NCI-H1436 treated with DMSO at 0.1 percent for 48 hours (cell line): ENCODE measurements at places on chromosomes 2 and 18.

- no peak for DNase-seq
Observed at GRCh38 chr2:150090031-150090430, 397.4 kb downstream of the RND3 start.

- no peak for DNase-seq
Observed at GRCh38 chr18:12637901-12638643, 19.8 kb downstream of the SPIRE1 start.

DNA sequence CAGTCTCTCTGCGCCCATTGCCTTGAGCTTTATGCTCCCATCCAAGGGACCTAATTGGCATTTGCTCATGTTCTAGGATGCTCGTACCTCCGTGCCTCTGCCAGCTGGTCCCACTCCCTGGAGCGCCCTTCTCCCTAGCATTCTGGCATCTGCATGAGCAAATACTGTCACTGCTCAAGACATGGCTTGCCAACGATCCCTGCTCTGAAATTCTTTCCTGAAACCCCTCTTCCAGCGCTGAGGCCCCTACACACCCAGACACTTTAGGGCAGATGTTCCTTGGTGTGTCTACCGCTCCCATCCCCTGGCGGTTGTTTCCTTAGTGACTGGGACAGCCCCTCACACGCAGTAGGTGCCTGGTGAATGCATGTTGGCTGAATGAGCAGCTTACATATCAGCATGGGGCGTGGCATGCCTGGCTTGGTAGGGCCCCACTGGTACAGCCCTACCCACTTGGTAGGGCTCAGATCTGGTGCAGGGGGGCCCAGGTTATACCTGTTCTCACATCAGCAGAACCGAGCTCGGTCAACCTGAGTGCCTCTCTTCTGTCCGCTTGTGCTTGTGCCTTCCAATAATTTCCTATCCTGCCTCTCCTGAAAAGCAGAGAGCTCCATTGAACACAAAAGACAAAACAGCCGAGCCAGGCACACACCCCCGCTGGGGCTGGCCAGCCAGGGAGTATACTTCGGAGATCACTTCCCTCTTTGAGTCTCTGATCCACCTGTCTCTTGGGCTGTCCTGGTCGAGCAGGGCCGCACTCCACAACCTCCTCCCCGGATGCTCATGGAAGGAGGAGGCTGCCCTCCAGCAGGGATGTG is 59.2 kb downstream of the INHBB start:
- DNase-seq, result no peak

GRCh38 chr18:58298251-58299134 is 254.5 kb downstream of the NEDD4L start:
- DNase-seq, result no peak

DNA sequence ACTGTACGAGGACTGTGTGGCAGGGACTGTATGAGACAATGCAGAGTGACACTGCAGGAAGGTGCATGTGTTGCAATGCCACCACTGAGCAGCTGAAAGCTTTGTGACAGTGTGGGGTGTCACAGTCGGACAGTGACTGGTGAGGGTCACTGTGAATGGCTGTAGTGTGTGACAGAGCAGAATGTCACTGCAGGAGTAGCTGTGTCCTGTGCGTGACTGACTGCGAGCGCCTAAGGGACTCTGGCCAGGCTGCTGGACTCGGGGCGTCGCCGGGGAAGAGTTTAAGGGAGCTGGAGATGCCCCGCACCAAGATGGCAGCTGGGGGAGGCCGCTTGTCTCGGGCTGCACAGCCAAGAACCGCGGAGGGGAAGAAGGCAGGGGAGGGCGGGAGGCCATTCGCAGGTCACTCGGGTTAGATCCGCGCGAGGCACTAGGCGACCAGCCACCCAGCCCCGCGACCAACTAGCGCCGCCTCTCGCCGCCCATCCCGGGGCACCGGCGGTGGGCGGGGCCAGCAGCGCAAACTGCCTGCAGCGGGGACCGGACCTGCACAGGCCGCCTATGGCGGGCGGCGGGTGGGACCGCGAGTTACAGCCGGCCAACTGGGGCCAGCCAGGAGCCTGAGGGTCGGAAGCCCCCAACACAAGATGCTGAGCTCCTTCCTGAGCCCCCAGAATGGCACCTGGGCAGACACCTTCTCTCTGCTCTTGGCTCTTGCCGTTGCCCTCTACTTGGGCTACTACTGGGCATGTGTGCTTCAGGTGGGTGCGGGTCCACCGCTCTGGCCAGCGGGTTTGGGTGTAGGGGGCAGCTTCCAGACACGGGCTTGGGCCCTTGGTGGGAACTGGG is at the start of gene ABHD1:
ABHD1 (plus strand) TSS at position 514 of the 849 bp plus-strand sequence; CDS start at position 648, 134 bp downstream.
- no peak for DNase-seq

- DNase-seq, result no peak
Observed at GRCh38 chr18:62897153-62897552, 181.8 kb downstream of the PHLPP1 start.

DNA sequence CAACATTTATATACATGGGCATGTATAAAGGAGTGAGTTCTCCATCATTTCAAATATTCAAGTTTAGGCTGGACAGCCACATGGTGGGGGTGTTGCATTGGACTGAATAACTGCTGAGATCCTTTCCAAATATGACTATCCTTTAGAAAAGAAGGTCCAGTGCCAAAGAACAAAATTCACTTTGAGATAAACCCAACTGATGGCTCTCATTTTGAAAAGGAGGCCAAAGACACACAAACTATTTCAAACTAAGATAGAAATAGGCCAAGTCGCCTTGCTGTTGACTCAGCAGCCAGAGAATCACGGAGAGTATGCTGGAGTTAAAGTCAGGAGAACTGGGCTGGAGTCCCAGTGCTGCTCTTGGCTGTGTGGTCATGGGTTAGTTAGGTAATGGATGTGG is 204.5 kb upstream of the LRATD1 start:
- no peak for DNase-seq

- DNase-seq, result no peak
Observed at GRCh38 chr2:104250635-104251034, 603.3 kb upstream of the POU3F3 start.

- no peak for DNase-seq
Observed at GRCh38 chr2:25551316-25551715, 122.1 kb downstream of the DTNB start.
